ENCODE measurements at places on chromosomes 3 and 15.

- no peak for DNase-seq
These were observed 19.8 kb downstream of the HMG20A start for GRCh38 chr15:77440378-77440999.

GRCh38 chr3:70501561-70501960 is 189.1 kb upstream of the MDFIC2 start:
- DNase-seq, result no peak

DNA sequence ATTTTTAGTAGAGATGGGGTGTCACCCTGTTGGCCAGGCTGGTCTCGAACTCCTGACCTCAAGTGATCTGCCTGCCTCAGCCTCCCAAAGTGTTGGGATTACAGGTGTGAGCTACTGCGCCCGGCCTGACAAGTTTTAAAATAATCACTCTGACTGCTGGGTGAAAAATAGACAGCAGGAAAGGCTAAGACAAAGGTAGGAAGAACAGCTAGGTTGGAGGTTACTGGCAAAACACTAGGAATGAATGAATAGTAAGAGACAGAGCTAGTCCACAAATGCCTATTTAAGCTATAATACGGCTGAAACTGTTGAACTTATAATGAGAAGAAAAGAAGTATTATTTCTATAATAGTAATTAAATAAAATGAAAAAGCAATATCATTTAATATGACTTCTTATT is 46.7 kb upstream of the RAP2B start:
- DNase-seq, result no peak

DNA sequence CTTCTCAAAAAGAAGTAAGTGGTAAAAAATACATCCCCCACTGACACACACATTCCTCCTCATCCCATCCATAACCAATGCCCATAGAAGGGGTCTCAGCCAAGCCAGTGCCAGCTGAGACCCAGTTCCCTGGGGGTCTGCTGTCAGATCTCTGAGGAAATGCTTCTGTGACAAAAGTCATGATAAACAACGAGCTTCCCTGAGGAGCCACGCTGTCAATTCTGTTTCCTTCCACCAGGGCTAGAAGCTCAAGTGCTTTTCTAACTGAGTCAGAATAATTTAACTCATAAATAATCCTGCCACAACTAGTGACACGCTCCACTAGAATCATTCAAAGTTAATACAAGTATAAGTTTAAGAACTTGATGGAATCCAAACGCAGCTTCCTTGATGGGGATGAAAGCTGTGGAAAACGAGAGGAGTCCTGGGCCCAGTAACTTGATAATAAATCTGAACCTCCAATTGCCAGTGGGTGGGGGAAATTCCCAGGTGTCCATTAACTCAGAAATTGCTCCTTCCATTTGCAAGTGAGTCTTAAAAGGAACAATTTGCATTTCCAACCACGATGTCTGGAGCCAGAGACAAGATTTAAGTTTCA is 348.7 kb upstream of the LMCD1 start:
- no peak for DNase-seq

DNA sequence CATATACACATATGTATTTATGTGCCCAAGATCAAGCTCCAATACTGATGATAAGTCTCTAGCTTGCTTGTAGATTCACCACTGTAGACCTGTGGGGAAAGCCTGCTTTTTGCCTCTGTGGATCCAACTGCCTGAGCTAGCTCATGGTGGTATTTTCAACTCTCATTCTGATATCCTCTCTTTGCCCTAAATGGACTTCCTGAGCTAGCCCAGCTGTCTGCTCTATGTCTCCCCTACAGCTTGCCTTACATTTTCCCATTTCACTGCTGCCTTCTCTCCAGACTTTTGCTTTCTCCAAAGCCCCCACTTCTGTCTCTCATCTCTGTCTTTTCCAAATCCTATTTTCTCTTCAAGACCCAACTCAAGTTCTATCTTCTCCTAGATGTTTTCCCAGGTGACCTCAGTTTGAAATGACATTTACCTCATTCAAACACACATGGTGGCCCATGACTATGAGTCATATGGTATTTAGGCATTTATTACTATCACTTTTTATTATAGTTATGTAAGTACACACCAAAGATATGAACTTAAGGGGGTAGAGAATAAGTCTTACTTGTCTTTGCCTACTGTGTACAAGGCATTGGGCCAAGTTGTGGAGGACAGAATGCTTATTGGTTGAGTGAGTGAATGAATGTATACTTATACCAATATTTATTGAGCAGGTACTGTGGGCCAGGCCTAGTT is 191.7 kb downstream of the NR1D2 start:
- no peak for DNase-seq

DNA sequence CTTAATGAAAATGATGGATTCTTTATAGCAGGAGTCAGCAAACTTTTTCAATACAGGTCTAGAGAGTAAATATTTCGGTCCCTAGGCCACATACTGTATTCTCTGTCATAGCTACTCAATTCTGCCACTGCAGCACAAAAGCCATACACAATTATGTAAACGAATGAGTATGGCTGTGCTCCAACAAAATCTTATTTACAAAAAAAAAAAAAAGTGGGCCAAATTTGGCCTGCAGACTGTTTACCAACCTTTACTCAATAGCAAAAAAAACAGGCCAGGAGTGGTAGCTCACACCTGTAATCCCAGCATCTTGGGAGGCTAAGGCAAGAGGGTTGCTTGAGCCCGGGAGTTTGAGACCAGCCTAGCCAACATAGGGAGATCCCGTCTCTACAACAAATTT is 41.1 kb downstream of the TTBK2 start:
- no peak for DNase-seq

- no peak for DNase-seq
These were observed 17.6 kb downstream of the DAZL start for GRCh38 chr3:16587681-16588060.

- no peak for DNase-seq
These were observed 539.7 kb downstream of the DIPK2A start for GRCh38 chr3:144511346-144511745.

GRCh38 chr15:22780267-22780666 is 6.2 kb upstream of the NIPA1 start:
- no peak for DNase-seq

DNA sequence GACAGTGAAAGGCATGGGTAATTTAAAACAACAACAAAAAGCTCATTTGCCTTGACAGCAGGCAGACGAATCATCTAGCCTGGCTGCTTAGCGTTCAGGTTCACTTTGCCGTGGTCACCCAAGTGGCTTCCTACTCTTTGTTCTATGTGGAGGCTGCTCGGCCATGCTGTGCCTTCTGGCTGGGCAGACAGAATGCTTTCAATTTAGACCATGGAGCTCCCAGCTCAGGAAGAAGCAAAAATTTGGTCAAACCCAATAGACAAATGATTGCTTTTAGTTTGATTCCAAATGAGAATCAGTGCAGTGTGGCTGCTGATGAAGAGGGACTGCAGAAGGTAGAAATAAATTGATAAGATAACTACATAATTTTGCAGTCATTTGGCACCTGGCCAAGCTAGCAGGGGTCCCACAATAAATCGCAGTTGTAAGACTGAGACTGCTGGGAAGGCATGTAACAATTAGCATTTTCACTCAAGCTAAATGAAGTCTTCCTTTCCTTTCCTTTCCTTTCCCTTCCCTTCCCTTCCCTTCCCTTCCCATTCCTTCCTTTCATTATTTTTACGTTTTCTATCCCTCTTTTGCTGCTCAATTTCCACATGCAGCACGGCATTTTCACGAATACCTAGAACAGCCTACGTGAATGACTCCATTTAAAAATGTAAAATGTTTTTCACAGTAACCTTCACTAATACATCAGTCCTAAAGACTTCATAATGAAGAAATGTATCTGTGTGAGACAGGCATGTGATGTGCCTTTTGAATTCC is 360.4 kb upstream of the TGFBR2 start:
- DNase-seq, result no peak

Measured in CD4-positive, alpha-beta T cell treated with Interleukin-4 for 4 hours (primary cell).